ENCODE measurements at places on chromosomes 13 and 19. TPM values are rescaled to one million over a fixed set of nuclear protein-coding genes. Genes with fewer than 3 reads are reported as not detected.

The EPSTI1 gene
- total RNA-seq = 3.8 TPM

The GCDH gene
- 13.2 TPM for total RNA-seq

The CGB3 gene
- not detected for total RNA-seq

The FGF22 gene
- not detected for total RNA-seq

The FCAR gene
- not detected for total RNA-seq

The SIGLEC8 gene
- not detected for total RNA-seq

The GIPR gene
- 1.3 TPM for total RNA-seq

The FAM216B gene
- total RNA-seq = not detected

The NANOS2 gene
- not detected for total RNA-seq

The KCNC3 gene
- total RNA-seq = 9.3 TPM

The MAST1 gene
- total RNA-seq = 0.97 TPM

DNA sequence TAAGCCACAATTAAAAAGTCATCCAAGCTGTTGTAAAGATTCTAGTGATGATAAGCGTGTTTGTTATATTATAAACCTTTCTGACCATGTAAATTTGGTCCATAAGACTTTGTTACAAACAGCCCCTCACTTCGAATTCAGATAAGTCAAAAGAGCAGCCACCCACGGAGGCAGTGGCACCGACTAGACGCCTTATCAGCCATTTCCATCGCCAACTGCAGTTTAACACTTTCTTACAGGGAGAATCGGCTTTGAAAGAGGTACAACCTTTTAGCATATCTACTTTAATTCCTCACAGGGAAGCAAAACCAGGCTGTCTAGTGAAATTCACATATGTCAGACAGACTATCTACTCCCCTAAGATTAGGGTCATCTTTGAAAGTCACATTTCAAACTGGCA lies 47.5 kb downstream of the SOX21 start:
- DNase-seq = no peak

- DNase-seq = no peak
These were observed 2220.8 kb upstream of the PCDH20 start for GRCh38 chr13:63636316-63636993.

GRCh38 chr13:95874286-95874685 lies 178.9 kb downstream of the UGGT2 start:
- DNase-seq = no peak

- peak; percentile 78 for DNase-seq
These were observed 40.0 kb upstream of the F7 start for GRCh38 chr13:113065406-113066141.

DNA sequence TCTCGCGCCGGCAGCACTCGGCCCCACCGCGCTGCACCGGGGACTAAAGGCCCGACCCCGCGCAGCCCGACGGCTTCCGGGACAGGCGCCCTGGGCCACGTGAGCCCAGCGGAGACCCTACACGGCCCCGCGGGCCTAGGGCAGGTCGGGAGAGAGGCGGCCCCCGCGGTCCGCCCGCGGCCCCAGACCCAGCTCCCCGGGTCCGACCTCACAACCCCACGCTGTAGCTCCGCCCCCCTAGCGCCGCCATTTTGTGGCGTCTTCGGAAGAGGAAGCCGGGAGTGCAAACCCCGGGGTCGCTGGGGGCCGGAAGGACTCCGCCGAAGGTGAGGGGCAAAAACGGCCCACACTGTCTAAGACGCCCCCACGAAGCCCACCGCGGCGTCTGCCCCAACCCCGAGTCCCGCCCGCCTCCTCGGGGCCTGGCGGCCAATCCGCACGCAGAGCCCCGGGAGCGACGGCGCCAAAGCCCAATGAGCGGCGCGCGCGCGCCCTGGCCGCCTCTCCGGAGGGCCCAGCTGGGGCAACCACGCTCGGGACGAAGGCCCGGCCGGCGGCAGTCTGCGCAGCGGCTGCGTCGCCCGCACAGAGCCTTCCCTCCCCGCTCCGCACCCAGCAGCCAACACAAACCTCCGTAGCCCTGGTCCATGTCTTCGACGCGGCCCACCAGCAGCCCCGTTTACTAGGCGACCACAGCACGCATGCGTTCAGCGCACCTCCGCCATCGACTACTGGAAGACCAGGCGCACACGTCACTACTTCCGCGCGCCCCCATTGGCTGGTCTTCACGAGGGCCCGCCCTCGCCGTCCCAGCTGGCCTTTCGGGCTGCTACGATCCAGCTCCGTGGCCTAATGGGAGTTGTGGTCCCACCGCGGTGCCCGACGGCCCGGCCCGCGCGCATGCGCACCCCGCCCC lies at the start of gene AKAP8:
Gene AKAP8 (minus strand): TSS at position 705 of the 916 bp plus-strand sequence. CDS start 56 bp downstream, at position 649.
- DNase-seq = peak; percentile 99

DNA sequence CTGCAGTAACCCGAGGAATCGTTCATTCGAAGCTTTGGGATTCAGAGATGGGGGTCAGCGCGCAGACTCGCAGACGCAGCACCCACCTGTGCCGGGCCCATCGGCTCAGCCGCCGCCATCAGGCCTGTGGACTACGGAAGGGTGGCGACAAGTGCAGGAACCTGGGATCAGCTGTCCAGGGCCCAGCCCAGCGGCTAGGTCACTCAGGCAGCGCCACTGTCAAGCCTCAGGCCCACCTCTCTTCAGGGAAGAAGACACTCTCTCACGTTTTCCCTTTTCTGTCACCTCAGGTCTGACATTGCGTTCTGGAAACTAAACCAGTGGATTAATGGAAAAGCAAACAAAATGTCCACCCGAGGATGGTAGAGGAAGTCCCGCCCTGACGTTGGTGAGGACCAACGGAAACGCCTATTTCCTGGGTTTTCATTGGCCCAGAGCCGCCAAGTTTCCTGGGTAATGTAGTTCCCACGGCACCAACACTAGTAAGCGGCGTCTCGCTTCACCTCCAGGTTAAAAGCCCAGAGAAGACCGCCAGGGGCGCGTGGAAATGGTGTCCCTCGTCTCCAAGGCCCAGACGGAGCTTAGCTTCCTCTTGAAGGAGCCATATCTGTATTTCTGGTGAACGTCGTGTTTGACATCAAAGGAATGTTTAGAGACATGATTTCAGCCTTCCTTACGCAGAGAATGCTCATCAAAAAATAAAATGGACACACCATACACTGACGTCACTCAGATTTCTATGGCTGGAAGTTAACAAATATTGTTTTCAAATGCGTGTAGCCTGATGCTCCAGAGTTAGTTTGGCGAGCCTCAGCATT lies at the start of gene ZNF772:
Gene ZNF772 (minus strand): TSS at position 376 of the 818 bp plus-strand sequence. CDS start 257 bp downstream, at position 119.
- peak; percentile 92 for DNase-seq

DNA sequence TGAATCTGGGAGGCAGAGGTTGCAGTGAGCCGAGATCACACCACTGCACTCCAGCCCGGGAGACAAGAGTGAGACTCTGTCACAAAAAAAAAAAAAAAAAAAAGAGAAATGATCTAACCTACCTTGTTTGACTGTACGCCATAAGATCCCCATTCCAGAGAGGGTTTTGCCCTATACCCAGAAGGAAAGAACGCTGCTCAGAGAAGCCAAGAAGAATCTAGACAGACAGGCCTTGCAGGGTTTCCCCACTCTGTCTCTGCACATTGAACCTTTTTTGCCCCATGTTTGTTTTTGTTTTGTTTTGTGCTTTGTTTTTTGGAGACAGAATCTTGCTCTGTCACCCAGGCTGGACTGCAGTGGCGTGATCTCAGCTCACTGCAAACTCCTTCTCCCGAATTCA lies 7.4 kb upstream of the MAP1S start:
- no peak for DNase-seq

- no peak for DNase-seq
These were observed 5.7 kb upstream of the NFIC start for GRCh38 chr19:3360421-3361383.

- DNase-seq = no peak
These were observed 17.3 kb upstream of the MYDGF start for GRCh38 chr19:4687396-4687795.

- DNase-seq = no peak
These were observed 96.7 kb upstream of the UQCRFS1 start for GRCh38 chr19:29309637-29310036.

GRCh38 chr19:31595521-31595920 lies 246.3 kb upstream of the TSHZ3 start:
- no peak for DNase-seq

DNA sequence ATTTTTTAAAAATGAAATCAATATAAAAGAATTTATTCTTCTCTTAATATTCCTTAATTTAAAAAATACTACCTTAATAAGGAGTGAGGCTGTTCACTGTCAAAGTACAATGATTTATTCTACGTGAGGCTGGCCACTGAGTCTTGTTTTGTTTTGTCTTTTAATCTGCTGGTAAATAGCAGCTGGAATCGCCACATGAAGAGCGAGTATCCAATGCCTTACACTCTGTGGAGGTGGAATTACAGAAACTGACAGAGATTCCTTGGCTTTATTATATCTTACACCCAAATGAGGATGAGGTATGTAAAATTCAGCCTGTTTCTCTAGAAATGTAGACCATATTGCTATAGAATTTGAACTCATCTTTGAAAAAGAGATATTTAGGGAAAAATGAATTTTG lies 52.9 kb upstream of the AKAP11 start:
- no peak for DNase-seq

- DNase-seq = peak; percentile 86
These were observed 25.5 kb downstream of the ADPRHL1 start for GRCh38 chr13:113427562-113428468.

DNA sequence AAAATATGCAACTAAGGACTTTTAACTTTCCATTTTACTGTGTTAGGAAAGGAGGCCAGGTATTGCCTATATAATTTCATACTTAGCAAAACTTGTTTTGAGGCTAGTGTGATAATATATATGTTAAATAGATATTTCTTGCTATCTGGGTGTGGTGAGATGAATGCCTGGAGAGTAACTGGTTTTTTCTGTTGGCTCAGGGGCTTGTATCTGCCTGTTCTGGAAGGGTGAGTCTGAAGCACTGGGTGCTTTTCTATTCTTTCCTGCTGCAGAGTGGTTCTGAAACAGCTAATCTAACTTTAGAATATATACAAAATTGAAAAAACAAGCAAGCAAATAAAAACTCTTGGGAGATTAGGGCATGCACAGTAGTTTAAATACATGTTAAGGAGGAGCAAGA lies 64.6 kb upstream of the MYCBP2 start:
- DNase-seq = no peak

- no peak for DNase-seq
These were observed 2.9 kb downstream of the LSM7 start for GRCh38 chr19:2325281-2326046.

GRCh38 chr19:19613506-19613905 lies 5.0 kb downstream of the PBX4 start:
- DNase-seq = no peak

GRCh38 chr13:77118134-77118533 lies 91.2 kb upstream of the FBXL3 start:
- no peak for DNase-seq

DNA sequence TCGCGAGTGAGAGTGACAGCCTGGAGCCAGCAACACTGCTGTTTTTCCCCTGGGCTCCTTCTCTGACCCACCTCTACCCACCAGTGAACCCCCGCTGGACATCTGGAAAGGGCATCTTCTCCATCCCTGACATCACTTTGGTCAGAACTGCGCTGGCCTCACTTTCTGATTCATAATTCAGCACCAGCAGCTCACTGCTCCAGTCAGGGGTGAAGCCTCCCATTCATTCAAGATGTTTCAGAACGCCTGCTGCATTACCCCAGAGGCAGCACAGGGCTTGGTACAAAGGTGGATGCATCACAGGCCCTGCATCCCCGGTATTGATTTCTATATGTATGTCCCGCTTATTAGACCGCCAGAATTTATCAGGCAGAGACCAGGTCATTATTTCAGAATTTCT lies 182.8 kb upstream of the TSHZ3 start:
- no peak for DNase-seq

DNA sequence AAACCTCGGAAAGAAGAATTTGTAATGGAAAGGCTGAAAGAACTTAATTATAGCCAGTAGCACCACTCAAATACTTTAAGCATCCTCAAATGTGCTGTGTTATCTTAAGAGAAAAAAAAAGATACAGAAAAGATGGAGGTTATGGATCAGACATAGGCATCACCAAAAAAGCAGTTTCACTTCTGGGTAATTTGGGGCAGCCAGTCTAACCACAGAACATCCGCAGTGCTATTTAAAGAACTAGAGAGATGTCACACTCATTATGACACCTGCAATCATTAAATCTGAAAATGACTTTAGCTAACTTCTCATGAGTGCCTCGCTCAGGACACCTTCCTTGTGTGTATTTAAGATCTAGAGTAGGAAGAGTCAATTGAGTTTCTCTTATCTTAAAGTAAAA lies 211.8 kb downstream of the RBM26 start:
- no peak for DNase-seq

- no peak for DNase-seq
These were observed 391.3 kb downstream of the EFNB2 start for GRCh38 chr13:106143930-106144709.

DNA sequence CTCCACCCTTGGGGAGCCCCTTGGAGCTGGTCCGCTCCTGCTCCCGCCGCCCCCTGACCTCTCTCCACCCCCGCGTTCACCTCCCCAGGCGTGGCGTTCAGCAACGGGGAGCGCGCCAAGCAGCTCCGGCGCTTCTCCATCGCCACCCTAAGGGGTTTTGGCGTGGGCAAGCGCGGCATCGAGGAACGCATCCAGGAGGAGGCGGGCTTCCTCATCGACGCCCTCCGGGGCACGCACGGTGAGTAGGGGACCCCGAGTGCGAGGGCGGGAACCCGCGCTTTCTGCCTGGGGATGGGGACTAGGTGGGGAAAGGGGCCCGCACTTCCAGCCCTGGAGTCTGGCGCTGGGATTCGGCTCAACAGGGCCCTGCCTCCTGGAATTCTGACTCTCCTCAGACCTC lies 1.7 kb downstream of the CYP2A13 start:
- no peak for DNase-seq

DNA sequence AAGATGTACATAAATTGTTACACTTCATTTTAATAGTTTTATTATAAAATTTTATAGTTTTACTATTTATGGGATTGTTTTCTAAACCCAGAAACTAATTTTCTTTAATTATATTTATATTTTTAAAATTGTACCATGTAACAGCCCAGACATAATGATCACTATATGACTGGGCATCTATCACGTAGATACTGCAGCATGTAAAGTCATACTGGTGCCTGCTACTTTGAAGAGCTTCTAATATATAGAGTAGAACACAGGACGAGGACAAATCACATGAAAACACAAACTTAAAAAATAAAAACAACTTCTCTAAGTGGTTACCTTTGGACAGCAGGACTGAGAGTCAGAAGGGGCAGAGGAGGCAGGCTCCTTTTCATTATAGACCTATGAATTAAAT lies 5.3 kb downstream of the ELF1 start:
- DNase-seq = no peak

- DNase-seq = no peak
These were observed 1.0 kb downstream of the MBNL2 start for GRCh38 chr13:97223037-97223710.

GRCh38 chr13:48733739-48734335 lies 80.1 kb downstream of the CYSLTR2 start:
- no peak for DNase-seq
